Stimulated activated CD8-positive, alpha-beta memory T cell treated with anti-CD3 and anti-CD28 coated beads, Interleukin-12 subunit alpha, Interleukin-12 subunit beta, amount 100 ng/mL, for 1 hour (primary cell): ENCODE measurements at places on chromosomes 2 and 18.

DNA sequence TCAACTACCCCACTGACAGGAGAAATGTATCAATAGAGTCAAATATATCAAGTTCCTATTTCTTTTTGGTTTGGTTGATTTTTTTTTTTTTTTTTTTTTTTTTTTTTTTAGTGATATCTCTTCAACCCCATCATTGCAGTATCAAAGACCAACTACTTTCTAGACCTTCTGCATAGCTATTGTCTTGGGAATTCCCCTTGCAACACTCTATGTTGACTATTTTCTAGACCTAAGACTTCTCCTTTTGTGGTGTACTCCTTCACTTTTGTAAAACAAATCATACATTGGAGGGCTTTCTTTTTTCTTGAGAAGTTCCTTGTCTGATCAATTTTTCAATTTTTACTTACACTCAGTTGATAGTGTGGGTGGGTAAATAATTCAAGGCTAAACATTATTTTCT, 46.5 kb upstream of the NR4A2 start:
- no peak for DNase-seq

DNA sequence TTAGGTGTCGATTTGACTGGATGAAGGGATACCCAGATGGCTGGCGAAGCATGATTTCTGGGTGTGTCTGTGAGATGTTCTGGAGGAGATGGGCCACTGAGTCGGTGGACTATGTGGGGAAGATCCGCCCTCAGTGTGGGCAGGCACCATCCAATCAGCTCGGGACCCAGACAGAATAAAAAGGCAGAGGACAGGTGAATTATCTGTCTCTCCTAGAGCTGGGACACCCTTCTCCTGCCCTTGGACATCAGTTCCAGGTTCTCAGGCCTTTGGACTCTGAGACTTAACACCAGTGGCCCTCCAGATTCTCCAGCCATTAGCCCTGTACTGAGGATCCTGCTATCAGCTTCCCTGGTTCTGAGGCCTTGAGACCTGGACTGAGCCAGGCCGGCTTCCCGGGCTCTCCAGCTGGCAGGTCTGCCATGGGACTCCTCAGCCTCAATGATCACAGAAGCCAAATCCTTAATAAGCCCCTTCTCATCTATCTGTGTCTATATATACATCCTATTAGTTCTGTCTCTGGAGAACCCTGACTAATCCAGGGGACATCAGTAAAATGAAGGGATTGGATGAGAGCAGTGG, 11.7 kb downstream of the PROC start:
- no peak for DNase-seq

DNA sequence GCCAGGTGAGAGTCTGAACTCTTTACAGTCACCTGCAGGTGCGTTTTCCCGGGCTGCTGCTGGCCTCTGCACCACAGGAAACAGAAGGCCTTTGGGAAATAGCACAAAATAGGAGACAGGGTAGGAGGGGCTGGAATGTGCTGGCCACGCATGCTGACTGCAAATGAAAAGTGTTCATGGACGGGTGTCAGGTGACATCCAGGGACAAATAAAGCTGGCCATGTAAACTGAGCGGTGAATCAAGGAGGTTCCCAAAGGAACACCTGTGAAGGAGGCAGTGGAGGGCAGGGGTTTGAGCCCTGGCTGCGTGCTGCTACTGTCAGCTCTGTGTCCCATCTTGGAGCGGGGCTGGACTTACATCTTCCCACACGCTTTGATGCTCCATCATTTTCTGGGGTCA, 42.4 kb upstream of the GBX2 start:
- DNase-seq, result no peak

- no peak for DNase-seq
These were observed 15.0 kb downstream of the LYPD1 start for GRCh38 chr2:132654968-132655367.

DNA sequence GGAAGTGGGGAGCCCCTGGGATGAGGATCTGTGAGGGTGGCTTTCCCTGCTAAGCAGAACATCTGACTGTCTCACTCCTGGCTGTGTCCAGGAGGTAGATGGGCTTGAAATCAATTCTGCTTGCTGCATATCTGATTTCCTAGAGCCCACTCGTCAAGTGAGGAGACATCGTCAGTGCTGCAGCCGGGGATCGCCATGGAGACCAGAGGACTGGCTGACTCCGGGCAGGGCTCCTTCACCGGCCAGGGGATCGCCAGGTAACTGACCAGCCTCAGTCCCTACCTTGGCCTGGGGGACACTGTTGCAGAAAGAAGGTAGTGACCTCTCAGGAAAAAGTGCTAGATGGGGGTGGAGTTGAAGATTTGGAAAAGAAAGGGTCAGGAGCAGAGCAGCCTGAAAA, 31.3 kb downstream of the CNGA3 start:
- DNase-seq, result no peak

DNA sequence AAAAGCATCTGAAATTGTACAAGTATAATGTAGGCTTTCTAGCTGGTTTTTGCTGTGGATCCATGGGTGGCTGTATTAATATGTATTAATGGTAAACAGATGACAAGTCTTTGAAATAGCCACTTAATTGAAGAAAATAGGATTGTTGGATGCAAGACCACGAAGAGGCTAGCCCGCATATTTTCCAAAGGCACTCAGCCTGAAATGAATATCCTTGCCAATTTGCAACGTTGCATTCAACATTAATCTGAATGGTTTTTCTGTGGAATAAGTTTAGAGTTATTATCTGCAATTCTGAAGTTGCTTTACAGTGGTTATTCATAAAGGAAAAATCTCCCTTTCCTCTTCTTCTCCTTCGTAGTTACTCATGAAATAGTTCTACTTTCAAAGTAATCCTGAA, 86.2 kb upstream of the SPATS2L start:
- no peak for DNase-seq

- no peak for DNase-seq
These were observed 1.3 kb downstream of the PGAP1 start for GRCh38 chr2:196925051-196925767.

DNA sequence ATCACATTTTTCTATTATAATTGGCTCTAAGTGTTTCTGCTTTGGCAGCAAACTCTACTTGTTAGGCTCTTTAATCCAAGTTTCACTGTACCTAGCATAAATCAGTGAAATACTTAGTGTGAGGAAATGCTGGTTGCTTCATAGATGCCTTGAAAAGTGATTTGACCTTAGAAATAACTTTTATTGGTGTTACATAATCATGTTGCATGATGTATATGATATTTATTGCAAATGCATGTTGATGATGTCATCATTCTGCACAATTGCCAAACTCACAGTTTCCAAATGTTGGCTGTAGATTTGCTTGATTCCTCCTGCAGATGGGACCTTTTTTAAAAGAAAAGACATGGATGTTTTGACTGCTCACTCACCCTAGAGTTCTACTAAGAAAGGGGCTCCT, 137.6 kb upstream of the BCL2L11 start:
- DNase-seq, result no peak

GRCh38 chr18:79779700-79780190, 18.0 kb upstream of the KCNG2 start:
- no peak for DNase-seq

GRCh38 chr2:27709960-27710575, 46.4 kb downstream of the SLC4A1AP start:
- DNase-seq, result no peak

GRCh38 chr2:52880872-52881271, 886.7 kb upstream of the CHAC2 start:
- DNase-seq, result no peak
